ENCODE measurements at places on chromosomes 16 and 17.

DNA sequence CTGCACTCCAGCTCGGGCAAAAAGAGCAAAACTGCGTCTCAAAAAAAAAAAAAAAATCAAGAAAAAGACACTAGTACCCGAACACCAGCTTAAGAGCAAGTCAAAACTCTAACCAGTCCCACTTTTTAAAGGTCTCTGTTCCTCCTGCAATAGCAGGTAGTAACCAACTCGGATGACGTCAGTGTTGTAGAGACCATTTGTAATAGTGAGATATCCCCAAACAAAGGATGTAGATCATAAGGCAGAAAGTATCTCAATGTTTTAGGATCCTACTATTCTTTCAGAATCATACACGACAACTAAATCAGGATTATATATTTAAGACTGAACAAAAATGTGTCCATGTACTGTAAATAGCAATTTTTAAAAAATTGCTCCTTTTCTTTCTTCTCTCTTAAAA lies 2.4 kb downstream of the JPT1 start:
- DNase-seq: no peak

DNA sequence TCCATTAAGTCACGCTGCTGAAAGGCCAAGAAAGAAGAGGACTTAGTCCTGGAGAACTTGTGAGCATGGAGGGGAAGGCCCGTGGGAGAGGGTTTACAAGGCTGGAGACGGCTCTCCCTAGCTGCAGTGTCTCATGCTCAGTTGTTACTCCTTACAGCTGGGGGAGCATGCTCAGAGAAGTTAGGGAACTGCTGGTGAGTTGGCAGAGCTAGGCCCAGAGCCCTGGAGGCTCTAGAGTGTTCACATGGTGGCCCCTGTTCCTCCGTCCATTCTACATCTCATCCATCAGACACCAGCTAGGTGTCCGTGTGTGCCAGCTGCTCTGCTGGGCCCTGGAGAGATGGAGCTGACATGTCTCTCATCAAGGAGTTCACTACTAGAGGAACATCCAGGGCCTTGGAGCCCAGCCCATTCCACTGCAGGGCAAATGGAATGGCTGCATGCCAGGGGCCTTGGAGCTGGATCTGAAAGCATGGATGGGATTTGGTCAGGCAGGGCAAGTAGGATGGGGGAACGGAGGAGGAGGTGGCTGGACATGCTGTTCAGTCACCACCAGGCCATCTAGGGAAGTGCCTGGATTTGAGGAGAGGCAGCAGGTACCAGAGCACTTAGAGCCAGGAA lies 6.3 kb downstream of the XYLT2 start:
- no peak for DNase-seq

DNA sequence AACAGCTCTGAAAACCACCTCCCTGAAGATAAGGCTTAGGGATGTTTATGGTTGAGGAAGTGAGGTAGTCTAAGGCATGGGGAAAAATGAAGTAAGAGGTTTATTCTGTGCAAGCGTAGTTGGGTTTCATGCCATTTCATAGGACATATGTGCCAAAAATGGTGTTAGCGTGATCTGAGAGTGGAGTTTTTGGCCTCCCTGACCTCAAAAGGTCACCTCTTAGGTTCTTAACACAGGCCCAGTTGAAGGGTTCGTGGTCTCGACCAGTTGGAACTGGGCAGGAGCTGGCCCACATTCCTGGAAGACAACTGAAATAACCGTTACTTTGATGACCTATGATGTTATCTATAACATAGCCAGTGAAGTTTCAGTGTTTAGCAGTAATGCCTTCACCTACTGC lies 57.0 kb downstream of the MRTFB start:
- no peak for DNase-seq

DNA sequence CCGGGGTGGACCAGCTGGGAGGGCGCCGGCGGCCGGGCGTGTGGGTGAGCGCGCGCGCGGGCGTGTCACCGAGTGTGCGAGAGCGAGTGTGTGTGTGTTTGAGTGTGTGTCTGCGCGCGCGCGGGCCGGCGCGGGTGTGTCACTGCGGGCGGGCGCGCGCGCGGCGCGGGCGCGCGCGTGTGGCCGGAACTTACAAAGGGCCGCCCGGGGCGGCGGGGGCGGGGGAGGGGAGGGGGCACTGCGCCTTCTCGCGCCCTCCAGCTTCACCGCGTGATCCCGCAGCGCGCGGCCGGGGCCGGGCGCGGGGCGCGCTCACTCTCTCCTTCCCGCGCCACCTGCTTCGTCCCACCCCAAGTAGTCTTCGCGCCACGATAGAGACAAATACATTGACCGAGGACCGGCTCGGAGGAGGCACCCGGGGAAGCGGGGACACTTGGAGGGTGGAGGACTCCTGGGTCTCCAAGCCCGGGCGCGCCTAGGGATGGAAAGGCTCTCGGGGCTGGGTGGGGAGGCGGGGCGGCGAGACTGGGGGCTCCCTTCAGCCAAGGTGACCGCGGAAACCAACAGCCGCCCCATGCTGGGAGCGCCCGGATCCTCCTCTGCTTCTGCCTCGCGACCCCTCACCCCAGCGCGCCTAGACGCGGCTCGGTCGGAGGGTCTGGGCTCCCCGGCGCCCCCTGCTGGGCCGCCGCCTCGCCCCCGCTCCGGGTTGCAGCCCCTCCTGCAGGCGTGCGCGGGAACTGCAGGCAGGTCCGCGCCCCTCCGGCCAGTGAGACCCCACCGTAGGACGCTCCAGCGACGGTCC lies at the start of gene SRCIN1:
Gene SRCIN1 (minus strand): TSS at position 112 of the 805 bp plus-strand sequence. CDS start 247 bp downstream, outside the sequence.
- DNase-seq: peak; percentile 72

GRCh38 chr17:6374761-6375312 lies 60.1 kb downstream of the AIPL1 start:
- DNase-seq: peak; percentile 83

DNA sequence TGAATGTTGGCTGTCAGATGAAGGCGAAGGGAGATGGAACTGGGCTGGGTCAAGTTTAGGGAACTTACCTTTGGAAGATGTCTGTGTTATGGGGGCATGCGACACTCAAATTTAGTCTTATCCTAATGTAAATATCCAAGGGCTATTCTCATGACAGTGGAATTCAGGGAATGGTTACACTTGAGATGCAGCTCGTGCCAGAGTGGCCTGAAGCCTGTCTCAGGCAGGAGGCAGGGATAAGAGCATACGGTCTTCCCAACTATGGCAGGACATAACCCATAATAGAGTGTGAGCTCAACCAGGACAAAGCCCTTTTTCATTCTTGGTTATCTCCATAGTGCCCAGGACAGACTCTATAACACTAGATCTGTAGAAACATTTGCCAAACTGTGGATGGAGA lies 393.3 kb upstream of the CDH11 start:
- no peak for DNase-seq
